HuH-7.5 (cell line): ENCODE measurements at places on chromosomes 2 and 18.

DNA sequence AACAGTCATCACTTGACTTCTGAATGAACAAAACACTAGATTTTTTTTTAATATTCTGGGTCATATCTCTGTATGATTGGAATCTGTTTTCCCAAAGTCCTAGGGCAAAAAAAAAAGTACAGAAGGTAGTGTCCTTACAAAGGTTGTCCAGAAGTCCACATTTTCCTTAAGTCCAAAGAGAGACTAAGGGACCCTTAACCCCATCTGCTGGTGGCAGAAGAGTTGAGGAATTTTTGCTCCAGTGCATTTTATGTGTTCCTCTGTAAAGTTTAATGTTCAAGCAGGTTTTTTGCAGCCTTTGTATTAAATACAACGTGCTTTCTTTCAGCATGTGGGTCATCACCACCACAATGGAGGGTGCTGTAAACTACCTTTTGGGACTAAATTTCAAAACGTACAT lies 215.9 kb downstream of the SP3 start:
- no peak for DNase-seq

- no peak for DNase-seq
Observed at GRCh38 chr2:130376433-130377293, 20.8 kb downstream of the PTPN18 start.

- DNase-seq, result no peak
Observed at GRCh38 chr2:166338831-166339339, 36.9 kb downstream of the SCN9A start.

DNA sequence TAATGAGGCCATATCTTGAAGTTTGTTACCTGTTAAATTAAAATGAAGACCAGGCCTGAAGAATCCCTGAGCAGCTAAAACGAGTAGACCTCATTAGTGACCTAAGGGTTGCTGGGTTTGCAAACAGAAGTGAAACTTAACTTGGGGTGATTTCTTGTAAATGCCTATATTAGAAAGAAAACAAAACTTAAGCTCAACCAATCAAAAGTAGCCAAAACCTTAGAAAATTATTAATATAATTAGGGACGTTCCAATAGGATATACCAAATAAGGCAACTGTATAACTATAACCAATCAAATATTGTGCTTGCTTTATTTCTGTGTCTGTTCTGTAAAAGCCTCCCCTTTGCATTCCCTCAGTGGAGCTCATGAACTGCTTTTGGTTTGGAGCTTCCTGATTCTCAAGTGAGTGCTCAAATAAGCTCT lies 137.9 kb upstream of the VRK2 start:
- no peak for DNase-seq

DNA sequence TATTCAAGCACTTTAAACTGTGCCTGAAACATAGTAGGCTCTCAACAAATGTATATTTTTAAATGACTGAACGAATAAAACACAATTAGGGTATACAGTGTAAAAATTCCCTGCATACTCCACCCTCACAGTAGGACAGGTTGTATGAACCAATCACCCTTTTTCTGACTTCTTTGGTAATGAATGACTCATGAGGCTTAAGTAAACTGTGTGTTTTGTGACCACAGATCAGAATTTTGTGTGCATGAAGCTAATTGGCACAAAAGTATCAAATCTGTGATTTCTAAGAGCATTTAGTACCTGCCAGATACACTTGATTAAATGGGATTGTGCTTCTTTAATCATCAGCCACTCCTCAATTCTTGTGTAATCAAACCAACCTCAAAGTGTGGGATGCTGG lies 109.9 kb upstream of the MAP4K3 start:
- no peak for DNase-seq

- DNase-seq, result no peak
Observed at GRCh38 chr2:23271230-23271629, 113.7 kb upstream of the KLHL29 start.

GRCh38 chr2:229160180-229160579 lies 110.9 kb downstream of the PID1 start:
- peak; percentile 32 for DNase-seq

- no peak for DNase-seq
Observed at GRCh38 chr2:118841828-118842461, 5.5 kb downstream of the EN1 start.

- DNase-seq, result no peak
Observed at GRCh38 chr18:64234321-64234720, 85.4 kb upstream of the LINC00305 start.

- DNase-seq, result no peak
Observed at GRCh38 chr2:72953976-72954375, 36.7 kb downstream of the EMX1 start.

- DNase-seq, result no peak
Observed at GRCh38 chr2:86703704-86704361, 16.3 kb upstream of the RMND5A start.

- no peak for DNase-seq
Observed at GRCh38 chr18:79406708-79407107, 11.0 kb downstream of the NFATC1 start.

DNA sequence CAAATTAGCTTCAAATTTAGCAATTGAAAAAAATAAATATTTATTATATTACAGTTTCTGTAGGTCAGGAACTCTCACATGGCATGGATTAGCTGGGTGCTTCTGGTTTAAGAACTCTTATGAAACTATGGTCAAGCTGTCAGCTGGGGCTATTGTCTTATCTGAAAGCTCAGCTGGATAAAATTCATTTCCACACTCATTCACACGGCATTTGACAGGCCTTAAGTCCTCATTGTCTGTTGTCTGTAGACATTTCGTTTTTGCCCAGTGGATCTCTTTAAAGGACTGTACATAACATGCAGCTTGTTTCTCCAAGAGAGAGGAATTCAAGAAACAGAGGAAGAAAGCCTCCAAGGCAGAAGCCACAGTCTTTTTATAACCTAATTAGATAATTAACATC lies 1556.8 kb upstream of the SLC39A10 start:
- DNase-seq, result no peak

DNA sequence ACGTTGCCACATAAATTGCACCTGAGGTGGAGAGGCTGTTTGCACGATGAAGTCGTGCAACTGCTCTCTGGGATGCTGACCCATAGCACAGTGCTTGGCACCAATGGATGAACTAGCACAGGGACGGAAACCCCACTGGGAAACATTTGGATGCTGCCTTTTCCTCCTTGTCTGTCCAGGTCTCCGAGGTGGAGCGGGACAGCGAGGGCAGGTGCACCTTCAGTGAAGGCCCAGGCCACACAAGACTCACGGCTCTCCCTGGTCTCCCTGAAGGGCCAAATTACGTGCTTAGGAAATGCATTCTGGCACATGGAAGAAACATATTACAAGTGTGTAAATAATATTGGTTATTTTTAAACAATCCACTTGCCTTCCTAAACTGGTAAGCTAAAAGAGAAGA lies 70.3 kb downstream of the TPO start:
- DNase-seq, result no peak

- DNase-seq, result no peak
Observed at GRCh38 chr2:159976527-159977160, 85.8 kb downstream of the PLA2R1 start.

DNA sequence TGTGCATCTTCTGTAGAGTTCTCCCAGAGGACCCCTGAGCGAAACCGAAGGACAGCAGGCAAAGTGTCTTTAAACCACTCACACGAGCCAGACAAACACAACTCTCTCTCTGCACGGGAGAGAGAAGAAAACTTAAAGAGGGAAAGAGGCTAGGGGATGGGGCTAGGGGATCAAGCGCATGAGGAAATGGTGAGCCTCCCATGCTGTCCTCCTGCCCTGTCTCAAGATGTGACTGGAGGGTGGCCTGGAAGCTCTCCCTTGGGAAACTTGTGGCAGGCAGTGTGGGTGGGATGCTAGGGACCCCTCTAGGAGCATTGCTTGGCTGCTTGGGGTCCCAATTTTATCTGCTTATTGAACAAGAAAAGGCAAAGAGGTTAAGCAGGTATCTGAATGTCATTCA lies 44.5 kb downstream of the CYP26B1 start:
- DNase-seq, result no peak

DNA sequence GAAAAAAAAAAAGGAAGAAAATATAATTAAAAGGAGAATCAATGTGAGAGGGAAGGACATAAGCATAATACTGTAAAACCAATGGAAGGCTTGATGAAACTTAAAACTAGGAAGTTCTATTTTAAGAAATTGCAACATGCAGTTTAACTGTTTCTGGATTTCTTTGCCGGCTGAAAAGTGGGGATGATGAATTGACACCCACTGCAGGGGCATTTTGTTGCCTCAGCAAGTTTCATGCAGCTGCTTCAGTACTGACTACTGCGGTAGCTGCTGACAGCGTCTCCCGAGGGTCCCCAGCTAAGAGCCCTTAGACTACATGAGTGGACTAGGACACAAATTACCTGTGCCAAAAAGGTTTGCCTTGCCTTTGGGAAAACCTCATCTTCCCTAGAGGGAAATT lies 69.2 kb downstream of the B3GNT2 start:
- no peak for DNase-seq

DNA sequence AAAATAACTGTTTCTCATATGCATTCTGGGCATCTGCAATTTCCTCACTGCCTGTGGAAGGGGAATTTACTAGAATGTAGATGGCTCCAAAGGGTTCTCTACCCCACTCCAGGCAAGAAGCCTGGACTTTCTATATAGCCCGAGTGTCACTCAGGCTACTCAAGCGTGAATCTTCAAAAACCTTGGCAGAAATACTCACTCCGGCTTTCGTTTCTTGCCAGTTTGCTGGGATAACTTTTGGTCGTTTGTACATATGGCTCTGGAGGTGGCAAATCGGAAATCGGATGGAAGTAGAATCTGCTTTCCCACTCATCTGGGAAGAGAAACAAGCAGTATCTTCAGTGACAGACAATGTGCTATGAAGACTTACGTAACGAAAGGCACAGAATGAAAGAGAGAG lies 30.7 kb downstream of the WIPF1 start:
- no peak for DNase-seq

- DNase-seq, result no peak
Observed at GRCh38 chr18:32244881-32245280, 55.0 kb downstream of the MEP1B start.

DNA sequence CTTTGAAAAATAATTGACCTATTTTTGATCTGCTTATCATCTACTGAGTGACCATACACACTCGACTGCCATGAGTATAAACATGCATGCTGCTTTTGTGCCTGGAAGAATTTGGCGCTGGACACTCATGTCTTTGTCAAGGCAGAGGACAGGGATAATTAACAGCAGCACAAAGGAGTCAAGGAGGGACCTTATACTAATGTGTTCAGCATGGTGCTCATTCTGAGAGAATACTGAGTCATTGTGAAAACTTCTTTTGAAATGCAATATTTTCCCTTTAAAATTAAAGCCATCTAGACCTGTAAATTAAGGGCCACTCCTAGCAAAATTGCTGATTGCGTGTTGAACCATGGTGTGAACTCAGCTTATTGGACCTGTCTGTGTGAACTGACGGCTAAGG lies 116.3 kb downstream of the ZNF532 start:
- DNase-seq, result no peak

GRCh38 chr18:74739926-74740325 lies 142.3 kb downstream of the ZNF407 start:
- no peak for DNase-seq

- DNase-seq, result no peak
Observed at GRCh38 chr2:5539282-5540165, 152.7 kb upstream of the SOX11 start.

DNA sequence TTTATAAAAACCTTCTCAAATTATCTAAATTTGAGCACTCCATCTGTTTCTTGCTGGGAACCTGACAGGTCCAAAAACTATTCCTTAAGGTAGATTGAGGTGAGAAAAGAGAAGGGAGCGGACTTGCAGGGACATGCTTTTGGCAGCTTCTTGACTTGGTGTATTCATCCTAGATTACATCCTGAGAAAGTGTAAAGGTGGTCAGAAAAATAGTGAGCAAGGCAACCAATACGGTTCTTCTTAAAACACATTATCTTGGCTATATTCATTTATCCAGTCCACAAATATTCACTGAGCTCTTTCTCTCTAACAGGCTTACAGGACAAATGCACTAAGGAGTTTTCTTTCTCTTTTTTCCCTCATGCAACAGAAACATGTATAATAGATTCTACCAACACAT lies 230.0 kb downstream of the LRP1B start:
- DNase-seq, result no peak

- no peak for DNase-seq
Observed at GRCh38 chr2:25230198-25230947, 62.0 kb upstream of the POMC start.

GRCh38 chr2:191411472-191411871 lies 166.3 kb downstream of the MYO1B start:
- no peak for DNase-seq

- DNase-seq, result no peak
Observed at GRCh38 chr2:8595811-8596600, 85.8 kb upstream of the ID2 start.

DNA sequence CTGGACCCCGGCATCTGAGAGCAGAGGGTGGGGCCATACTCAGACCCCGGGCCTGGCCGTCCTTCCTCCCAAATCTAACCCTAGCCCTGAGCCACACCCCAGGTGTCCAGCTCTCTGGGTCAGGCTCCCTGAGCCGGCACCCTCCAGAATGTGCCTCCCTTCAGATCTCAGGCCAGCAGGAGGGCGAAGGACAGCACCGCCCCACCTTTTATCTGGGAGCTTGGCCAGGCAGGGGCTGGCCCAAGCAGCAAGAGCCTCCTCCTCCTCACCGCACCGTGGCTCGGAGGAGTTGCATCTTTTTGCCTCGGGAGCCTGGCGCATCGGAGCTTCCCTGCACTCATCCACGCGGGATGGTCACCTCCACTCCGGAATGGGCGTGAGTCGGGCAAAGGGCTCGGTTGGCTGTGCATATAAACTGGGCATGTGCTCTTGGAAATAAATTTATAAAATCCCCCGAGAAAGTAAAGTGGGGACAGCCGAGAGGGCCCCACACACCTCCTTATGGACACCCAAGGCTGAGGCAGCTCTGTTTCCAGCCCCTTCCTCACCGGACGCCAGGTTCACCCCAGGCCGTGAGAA lies 69.1 kb upstream of the CTDP1 start:
- no peak for DNase-seq

DNA sequence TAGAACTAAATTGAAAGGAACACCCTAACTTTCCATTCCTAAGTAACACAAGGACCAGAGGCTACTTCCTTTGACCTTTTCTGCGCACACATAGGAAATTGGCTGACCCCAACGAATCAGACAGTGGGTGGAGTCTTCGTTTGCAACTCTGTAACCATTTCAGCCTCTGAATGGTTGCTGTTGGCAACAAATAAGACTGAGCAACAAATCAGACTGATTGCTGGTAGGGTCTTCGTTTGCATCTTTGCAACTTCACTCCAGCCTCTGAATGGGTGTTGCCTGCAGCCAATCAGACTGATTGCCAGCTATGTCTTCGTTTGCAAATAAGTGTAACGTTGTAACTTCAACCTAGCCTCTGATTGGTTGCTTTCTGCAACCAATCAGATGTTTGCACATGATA lies 34.6 kb downstream of the USP40 start:
- no peak for DNase-seq

DNA sequence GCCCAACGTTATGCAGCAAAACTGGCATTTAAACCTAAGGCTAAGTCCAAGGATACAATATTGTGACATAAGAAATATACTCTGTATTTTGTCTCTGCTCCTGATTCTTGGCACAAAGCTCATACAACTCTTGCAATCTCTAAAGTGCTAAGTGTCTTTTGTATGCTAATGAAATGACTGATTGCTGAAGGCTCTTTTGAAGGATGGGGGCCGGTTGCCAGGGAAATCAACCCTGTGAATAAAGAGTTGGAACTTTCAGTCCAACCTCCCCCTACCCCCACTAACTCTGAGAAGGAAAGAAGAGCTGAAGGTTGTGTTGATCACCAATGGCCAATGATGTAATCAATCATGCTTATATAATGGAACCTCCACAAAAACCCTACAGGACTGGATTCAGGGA lies 40.3 kb downstream of the SESTD1 start:
- no peak for DNase-seq
